Stimulated activated CD8-positive, alpha-beta memory T cell treated with anti-CD3 and anti-CD28 coated beads, Interleukin-4, amount 100 ng/mL, for 24 hours (primary cell): ENCODE measurements at places on chromosomes 7 and 10.

- DNase-seq: peak; percentile 48
These were observed 2.7 kb upstream of the MUC17 start for GRCh38 chr7:101017064-101017777.

DNA sequence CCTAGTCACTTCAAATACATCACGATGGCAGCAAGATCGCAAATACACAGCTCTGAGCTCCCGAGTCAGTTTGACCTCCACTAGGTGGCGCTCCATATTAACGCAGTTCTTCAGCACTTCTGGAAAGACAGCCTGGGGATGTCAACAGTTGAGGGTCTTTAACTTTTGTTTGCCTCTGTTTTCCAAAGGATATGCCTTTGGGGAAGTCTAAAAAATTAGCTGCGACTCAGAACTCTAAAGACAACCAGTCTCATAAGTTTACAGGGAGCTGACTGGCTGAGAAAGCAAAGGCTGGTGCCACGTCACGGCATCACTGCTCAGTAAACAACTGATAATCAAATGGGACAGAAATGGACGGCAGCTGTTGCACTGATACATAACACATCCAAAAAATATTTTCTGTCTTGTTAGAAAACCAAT, 458.8 kb downstream of the SORCS1 start:
- no peak for DNase-seq

GRCh38 chr7:101815826-101816594, 1.4 kb upstream of the CUX1 start:
- peak; percentile 46 for DNase-seq

DNA sequence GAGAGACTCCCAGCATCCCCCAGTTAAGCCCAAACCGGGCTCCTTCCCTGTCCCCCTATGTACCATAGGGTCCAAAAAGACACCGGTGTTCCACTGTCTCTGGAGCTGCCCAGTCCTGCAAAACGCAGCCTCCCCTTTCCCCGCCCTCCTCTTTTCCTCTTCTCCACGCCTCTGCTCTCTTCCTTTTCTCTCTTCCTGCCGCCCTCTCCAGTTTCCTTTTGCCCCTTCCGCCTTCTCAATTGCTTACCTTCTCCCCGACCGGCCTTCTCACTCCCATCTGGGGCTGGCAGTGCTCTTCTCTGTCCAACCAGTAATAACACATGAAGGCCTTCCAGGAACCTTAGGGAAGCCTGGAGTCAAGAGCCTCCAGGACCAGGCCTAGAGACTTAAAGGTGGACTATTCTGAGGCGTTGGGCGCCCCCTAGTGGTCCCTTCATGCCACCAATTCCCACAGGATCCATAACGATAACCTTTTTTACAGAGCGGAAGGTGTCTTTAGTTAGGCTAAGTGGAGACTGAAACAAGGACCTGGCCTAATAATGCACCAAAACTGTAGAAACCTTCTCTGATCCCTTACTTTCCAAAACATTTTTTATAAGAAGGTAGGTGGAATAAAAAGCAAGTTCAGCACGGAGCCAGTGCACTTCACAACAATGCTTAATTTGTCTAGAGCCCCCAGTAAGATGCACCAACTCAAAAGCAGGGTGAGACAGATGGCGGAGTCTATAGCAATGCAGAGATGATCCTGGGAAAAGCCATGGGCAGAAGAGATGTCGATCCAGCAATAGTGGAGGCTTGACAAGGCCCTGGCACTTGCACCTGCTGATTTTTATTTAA, 27.2 kb upstream of the MSRB2 start:
- peak; percentile 45 for DNase-seq

DNA sequence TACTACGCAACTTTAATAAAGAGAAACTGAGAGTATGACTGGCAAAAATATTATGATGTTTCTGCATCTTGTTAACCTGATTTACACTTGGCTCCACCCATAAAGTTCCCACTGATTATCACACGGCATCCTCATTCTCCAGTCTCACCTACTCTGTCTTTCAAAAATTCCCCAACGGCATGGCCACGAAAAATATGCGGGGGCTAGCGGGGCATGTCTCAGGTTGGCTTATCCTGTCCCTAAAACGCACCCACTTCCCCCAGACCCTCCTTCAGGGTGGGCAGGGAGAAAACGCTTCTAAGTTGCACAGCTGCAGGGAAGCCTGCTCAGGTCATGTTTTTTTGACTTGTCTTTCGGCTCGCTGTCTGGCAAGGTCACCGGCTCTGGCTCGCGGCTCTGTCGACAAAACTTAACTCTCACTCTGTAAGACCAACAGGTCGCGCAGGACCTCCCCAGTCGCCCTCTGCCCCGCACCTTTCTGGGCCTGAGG, 3.8 kb downstream of the CDK6 start:
- no peak for DNase-seq
